Stimulated activated CD8-positive, alpha-beta memory T cell treated with anti-CD3 and anti-CD28 coated beads, Interleukin-15, amount 100 ng/mL, for 4 hours (primary cell): ENCODE measurements at places on chromosomes 5 and 9.

GRCh38 chr9:79224672-79225433 is 346.9 kb upstream of the TLE4 start:
- no peak for DNase-seq

- DNase-seq: no peak
Observed at GRCh38 chr9:74718709-74719108, 169.0 kb downstream of the TRPM6 start.

- no peak for DNase-seq
Observed at GRCh38 chr5:10351199-10351905, 2.1 kb upstream of the MARCHF6 start.

- no peak for DNase-seq
Observed at GRCh38 chr5:26530305-26530704, 508.1 kb downstream of the CDH9 start.

GRCh38 chr5:21225223-21226064 is 1237.4 kb upstream of the CDH18 start:
- DNase-seq: no peak

DNA sequence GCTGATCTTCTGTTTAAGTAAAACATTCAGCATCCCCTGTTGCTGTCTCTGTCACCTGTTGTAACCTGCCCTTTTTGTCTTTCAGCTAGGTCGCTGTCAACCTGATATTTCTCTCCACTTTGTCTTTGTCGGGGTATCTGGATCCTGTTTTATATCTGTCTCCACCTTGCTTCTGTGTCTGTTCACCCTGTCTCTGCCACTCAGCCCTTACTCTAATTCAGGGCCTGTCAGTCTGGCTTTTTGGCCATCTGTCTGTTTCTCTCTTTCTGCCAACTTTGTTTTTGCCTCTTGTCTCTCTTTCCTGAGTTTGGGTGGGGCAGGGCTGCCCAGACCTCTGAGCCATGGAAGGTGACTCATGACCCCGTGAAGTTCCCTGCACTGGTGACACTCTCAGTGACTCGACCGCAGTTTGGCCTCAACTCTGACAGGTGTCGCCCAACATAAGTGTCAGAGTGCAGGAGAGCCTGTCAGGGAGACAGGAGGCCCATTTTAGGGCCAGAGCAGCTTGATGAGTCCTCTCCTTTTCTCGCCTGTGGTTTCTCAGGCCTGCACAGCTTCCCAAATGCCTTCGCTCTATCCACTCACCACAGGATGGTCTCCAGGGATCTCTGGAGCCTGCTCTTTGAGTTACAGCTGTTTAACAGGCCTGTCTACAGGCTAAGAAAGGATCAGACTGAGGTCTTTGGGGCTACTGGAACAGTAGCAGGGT is 868 bp downstream of the ZBTB43 start:
- DNase-seq: peak; percentile 66

GRCh38 chr5:113213551-113214425 is 221.0 kb downstream of the TSSK1B start:
- no peak for DNase-seq

DNA sequence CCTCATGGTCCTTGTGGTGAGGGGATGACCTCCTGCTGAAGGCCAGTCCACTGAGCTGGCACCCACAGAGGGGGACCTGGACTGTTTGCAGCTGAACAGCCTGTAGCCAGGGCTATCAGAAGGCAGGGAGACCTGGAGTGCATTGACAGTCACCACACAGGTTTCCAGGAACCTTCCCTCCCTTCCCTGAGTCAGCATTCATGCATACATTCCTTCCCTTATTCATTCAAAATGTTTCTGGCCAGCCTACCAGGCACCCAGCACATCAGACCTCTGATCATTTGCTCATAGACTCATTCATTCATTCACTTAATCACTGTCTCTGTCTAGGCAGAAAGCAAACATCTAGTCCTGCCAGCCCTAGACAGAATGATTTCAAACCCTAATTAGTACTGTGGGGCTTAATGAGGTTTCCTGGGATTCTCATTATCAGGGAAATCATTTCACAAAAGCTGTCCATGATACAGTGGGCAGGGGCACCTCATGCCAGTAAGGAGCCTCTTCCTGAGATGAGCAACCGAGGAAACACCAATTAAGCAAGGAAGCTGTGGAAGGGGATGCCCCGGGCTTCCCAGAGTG is 110.1 kb upstream of the PPP1R26 start:
- no peak for DNase-seq
